Fibroblast of lung (primary cell): ENCODE measurements at places on chromosomes 6 and 20.

DNA sequence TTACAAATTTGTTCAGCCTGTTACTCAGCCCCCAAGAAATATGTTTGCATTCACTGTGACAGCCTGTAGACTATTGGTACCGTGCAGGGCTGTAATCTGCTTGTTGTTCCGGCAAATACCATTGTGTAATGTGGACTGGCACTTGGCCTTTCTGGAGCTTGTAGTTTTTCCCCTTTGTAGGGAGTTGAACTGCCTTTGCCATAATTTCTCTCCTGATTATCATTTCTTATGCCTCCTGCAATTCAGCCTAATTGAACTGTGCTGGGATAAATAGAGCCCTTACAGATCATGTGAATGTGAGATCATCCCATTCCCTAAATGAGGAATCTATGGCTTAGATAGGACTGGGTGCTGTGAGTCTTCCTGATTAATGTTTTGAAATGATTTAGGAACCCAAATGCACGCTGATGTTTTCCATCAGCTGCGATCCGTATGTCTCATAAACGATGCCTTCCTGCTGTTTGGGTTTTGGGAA, 185.1 kb downstream of the JARID2 start:
- no peak for DNase-seq

- DNase-seq, result no peak
Observed at GRCh38 chr20:34016736-34017135, 23.0 kb downstream of the RALY start.

DNA sequence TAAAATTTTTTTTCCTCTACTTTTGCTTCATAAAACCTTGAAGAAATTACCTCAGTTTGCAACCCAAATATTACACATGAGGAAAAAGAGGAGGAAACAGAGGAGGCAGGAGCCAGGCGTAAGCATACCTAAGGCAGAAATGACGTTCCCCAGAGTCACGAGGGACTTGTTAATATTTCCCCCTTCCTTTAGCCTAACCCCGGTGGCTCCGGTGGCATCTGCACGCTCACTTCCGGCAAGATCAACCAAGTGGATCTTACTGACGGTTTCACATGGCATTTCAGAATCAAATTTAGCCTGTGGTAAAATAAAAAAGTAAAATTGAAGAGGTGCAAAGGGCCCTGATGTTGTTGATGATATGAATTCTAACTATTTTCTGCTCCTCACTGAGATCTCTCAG, 67.4 kb downstream of the KIF16B start:
- no peak for DNase-seq

GRCh38 chr20:17431621-17432364, 99.4 kb downstream of the BFSP1 start:
- DNase-seq, result peak; percentile 20

DNA sequence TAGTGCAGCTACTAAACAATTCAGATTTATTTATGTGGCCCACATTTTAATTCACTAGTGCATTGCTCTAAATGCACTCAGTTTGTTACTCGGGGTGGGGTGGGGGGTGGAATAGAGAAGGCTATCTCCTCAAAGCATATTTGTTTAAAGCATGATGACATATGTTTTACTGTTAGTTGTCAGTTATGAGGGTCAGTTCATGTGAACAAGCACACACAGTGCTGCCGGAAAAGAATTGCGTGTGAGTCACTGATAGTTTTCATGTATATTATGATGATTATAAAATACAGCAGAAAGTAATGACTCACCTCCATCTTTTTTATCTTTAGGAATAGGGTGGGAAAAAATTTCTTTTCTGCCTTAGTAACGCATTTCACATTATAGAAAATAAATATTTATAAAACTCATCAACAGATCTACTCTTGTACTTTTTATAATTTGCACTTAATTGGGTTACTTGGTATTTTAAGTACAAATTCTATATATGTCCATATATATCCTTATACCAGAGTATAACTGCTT, 42.2 kb upstream of the STXBP5 start:
- peak; percentile 77 for DNase-seq

DNA sequence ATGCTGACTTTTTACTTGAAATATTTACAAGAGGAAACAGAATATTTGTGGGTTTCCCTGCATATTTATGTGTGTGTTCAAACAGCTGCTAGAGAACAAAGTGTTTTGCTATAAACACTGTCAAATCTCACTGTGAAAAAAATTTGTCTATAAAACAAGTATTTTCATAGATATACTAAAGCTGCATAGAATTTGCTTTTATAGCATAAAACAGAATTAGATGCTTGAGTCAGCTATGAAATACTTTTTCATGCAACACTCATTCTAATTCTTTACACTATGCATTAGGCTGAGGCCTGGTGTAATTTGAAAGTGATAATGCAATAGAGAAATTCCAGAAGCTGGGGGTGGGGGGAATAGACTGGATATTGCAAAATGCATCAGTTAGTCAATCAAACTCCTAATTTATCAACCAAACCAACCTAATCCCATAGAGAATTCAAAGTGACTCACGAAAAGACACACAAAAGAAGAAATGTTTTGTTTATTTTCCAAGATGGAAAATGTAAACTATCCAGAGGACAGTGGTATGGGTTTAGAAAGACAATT, 148.2 kb downstream of the LAMA2 start:
- DNase-seq, result peak; percentile 90

- DNase-seq, result no peak
Observed at GRCh38 chr6:73747289-73747688, 51.3 kb downstream of the CD109 start.

DNA sequence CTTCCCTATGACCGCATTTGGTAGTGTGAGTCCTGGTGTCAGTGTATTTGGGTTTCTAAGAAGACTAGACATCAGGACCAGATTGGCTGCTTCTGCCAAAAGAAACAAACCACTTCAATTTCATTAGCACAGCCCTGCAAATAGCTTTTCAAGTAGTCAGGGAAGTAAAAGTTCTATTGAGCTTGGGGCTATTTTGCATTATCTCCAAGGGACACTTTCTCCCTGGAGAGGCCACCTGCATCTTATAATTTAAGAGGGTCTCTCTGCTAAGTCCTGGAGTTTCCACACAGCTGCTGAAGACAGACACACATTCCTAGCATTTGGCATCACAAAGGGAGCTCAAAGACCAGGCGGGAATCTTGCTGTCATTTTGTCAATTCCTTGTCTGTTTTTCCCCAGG, 141.2 kb downstream of the BMP2 start:
- no peak for DNase-seq

DNA sequence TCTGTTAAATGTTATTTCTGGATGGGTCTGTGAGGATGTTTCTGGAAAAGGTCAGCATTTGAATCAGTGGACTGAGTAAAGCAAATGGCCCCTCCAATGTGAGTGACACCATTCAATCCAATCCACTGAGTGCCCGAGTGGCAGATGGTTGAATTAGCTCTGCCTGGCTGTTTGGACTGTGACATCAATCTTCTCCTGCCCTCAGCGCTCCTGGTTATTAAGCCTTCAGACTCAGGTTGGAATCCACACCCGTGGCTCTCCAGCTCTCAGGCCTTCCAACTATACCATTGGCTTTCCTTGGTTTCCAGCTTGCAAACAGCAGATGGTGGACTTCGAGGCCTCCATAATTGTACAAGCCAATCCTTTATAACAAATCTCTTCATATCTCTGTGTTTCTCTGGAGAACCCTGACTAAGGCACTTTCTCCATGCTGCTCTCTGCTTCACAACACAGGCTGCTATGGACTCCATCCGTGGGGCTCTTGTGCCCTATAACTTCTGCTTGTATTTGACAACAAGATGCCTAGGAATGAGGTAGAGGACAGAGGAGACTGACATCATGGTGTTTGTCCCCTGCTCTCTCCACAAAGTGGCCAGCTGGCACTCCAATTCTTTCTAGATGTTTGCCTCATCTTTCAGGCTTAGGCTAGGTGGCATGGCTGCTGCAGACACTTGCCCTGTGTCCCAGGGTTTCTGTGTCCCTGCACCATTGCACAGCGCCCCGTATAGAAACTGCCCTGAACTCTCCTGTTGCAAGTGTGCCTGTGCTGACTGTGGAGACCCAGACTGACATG, 4.8 kb upstream of the CSTL1 start:
- no peak for DNase-seq

DNA sequence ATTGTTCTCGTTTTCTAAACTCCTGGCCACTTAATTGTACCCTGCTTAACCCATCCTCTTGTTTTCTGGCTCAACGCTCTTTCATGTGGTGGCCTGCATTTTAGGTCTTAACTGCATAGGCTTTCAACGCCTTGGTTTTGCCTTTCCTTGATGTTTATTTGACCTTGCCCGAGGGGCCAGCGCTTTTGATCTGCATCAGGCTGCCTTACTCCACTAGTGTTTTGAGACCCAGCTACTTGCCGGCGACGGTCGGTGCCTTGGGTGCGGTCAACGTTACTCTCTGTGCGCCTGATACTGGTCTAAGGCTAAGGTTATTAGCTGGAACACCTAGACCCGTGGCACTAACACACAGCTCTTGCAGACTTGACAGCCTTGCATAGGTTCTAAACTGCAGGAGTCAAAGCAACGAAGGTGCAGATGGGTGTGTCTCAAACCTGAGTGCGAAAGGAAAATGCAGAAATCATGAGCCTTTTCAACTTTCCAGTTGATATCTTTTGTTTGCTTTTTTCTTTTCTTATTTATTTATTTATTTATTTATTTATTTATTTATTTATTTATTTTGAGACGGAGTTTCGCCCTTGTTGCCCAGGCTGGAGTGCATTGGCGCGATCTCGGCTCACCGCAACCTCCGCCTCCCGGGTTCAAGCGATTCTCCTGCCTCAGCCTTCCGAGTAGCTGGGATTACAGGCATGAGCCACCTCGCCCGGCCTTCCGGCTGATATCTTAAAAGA, 138.8 kb downstream of the HFE start:
- no peak for DNase-seq

DNA sequence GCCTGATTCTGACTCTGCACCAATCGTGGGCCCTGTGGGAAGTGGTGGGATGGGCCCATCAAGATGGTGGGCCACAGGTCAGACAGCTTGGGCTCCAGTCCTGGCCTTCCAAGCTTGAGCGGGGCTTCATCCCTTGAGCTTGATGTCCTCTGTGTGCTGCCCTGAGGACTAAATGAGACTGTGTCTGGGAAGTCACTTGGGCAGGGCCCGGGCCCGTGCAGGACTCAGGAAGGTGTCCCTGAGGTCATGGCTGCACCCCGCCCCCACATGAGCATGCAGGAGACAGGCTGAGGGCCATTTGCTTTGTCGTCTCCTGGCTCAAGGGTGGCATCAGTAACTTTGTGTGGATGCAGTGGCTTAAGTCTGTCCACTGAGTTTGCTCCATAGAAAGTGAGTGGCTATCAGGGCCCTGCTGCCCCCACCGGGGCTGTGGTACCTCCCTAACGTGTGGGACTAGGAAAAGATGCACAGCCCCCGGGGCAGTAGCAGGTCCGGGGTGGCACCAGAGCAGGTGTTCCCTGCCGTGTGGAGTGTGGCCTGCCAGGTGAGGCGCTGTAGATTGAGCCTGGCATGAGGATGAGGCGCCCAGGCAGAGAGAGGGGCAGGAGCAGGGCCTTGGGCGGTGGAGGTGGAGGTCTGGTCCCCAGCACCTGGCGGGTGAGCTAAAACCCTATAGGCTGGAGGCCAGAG, 298.6 kb downstream of the TAF4 start:
- no peak for DNase-seq

- DNase-seq, result no peak
Observed at GRCh38 chr20:43252761-43253160, 63.1 kb upstream of the PTPRT start.

DNA sequence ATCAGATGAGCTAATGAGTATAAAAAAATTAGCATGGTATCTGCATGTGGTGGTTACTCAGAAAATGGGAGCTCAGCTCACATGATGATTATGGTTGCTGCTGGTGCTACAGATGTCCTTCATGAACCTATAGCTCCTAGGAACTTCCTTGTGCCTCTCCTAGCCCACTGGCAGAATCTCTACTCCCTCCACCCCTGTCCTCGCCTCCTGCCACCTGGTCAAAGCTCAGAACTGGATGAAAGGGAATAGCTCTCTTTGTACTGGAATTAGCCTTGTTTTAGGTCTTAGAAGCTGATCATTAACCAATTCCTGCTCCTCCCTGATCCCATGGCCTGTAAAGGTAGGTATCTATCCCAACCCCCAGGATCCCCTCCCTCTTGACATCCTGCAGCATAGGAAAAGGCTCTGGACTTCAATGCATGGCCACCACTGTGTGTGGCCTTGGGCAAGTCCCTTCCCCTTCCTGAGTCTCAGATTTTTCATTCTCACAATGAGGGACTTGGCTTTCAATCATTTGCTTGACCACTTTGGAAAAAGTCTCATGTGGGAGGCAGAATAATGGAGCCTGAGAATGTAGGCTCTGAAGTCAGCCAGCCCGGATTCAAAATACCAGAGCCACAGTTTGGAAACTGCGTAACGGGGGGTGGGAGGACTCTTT, 43.9 kb downstream of the SLC13A3 start:
- no peak for DNase-seq

DNA sequence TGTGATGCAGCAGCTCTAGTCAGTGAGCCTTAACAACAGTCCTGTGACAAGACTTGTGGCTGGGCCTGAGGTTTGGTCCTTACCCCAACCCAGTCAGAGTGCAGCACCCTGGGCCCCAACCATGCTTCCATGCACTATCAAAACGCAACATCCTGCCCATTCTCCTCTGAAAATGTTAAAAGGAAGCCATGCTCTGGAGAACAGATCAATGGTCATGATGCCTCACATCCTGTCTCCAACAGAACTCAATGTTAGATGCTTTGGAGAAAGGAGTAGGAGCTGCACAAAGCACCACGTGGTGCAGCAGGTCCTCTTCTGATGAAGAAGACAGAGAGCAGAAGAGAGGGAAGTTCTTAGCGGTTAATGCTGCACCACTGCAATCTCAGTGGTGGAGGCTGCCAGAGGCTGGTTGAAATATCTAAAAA, 41.9 kb downstream of the TRAM2 start:
- DNase-seq, result no peak

GRCh38 chr6:79600812-79601609, 30.1 kb upstream of the SH3BGRL2 start:
- peak; percentile 86 for DNase-seq

DNA sequence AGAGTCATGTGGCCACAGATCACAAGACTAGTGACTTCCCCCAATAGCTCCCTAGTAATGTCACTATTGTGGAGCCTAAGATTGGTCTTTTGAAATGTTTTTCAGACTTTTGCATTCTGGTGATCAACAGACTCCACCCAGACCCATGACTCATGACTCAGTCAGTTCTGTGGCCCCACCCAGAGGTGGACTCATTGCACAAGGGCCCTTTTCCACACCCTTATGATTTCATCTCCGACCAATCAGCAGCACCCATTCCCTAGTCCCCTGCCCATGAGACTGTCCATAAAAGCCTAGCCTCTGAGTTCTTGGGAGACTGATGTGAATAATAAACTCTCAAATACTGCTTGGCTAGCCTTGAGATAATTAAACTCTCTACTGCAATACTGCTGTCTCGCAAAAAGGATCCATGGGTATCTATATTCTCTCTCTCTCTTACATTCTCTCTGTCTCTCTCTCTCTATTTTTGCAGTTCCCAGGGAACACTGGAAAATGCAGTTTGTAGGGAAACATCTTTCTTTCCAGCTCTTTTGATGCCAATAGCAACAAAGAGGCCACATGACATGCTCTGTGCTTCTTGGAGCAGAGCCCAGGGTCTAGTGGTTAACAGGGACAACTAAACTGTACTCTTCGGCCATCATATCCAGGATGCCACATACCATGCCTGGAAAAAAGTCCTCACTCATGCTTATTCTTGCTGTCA, 71.3 kb upstream of the IYD start:
- peak; percentile 80 for DNase-seq

GRCh38 chr20:19729672-19730071, 28.4 kb upstream of the RIN2 start:
- DNase-seq, result no peak

- DNase-seq, result no peak
Observed at GRCh38 chr6:18397701-18398100, 10.6 kb downstream of the RNF144B start.
